ENCODE measurements at places on chromosomes 12 and 14.

GRCh38 chr14:105281371-105282097 lies 19.3 kb downstream of the BRF1 start:
- peak; percentile 32 for DNase-seq

DNA sequence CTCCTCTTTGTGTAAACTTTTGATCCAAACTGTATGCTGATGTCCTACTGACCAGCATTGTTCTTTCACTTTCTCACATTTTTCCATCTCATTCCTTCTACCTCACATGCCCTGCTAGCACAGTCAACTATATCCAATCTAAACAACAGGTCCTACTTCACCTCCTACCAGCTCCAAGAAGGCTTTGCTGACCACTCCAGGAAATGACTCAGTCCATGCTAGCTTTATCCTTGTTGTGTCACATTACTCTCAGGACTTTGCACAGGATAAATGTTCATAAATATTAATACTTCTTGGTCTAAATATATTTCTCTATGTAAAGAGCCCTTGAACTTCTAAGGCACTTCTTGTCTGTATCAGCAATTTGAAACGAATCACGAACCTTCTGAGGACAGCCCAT lies 64.9 kb upstream of the PCED1B start:
- peak; percentile 91 for DNase-seq

GRCh38 chr12:30945443-30946164 lies 19.1 kb downstream of the TSPAN11 start:
- DNase-seq, result no peak

DNA sequence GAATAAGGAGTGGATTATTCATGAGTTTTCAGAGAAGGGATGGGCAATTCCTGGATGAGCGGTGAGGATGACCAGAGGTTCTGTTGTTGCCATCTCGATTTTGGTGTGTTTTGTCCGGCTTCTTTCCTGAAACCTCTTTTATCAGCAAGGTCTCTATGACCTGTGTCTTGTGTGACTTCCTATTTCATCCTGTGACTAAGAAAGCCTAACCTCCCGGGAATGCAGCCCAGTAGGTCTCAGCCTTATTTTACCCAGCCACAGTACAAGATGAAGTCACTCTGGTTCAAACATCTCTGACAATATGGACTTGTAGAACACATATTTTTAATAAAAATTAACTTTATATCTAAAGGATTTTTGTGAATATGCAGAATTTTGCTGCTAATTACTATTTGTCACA lies 716.4 kb downstream of the FSCB start:
- DNase-seq, result no peak

DNA sequence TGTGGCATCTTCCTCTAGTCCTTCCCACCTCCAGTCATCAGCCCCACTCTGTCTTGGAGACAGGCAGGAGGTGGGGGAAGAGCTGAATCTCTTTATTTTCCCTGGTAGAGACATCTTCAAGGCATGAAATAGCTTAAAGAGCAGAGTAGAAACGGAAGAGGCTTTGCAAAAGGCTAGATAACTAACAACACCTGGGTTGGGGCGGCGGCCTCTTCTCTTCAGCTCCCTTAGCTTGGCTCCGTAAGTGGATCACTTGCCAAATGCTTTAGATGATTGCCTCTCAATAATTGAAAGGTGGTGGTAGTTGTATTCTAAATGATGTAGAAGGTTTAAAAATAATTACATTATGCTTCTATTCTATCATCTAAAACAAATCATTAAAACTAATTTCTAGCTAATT lies 36.1 kb downstream of the SSPN start:
- DNase-seq, result no peak

DNA sequence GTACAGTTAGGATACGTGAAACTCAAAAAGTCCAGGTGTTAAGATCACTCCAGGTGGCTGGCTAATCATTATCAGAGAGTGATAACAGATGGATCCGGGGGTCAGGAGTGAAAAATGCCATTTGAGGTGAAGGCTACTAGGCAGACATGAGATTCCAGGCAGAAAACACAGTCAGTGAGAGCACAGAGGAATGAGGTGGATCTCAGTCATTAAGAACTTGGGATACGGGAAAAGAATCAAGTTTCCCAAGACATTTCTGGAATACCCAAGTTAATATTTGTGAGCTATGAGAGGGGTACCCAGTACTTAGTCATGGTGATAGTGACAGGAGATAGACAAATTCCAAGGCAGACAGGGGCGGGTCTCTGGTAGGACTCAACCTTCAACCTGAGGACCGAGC lies 94.6 kb upstream of the ALG10B start:
- DNase-seq, result no peak

GRCh38 chr14:49464885-49465284 lies 121.3 kb downstream of the RPS29 start:
- DNase-seq, result no peak
